ENCODE measurements at places on chromosomes 11 and 22.
A peak's percentile ranks its signal among the peaks of the same experiment; 100 is the strongest.

- no peak for DNase-seq
These were observed 606.8 kb downstream of the NTM start for GRCh38 chr11:131977231-131977630.

- no peak for DNase-seq
These were observed 83.4 kb downstream of the GALNT18 start for GRCh38 chr11:11538277-11538960.

- peak; percentile 60 for DNase-seq
These were observed 24.7 kb downstream of the GAL start for GRCh38 chr11:68709062-68709461.

DNA sequence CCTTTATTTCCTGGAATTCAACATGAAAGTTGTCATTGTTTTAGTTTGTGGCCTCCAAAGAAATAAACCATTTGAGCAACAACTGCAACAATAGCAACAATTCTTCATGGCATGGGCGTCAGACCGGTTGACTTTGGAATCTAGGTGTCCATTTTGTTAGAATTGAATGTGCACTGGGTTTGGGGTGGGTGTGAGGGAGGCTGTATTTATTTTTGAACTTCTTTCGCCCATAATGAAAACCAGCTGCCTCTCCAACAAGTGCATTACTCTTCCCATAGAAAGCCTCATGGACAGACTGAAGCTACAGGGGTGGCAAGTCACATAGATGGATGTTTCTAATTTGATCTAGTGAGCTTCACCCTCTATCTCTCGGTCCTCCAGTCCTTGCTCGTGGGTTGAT lies 85.4 kb downstream of the ADAMTS15 start:
- no peak for DNase-seq

DNA sequence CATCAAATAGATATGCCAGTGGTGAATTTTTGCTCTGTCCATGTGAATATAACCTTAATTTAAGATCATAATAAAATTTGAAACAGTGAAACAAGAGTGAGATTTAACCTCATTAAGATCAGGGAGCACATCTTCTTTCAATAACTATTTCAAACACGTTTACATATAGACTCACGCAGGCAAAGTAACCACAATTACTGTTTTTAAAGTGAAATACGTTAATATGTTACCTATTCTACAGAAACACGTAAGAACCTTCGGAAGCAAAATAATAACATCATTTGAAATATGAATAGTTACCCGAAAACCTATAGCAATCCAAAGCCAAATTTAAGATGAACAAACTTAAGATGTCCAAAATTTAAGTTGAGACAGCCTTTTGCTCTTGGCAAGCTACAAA lies 136.2 kb upstream of the ZC3H12C start:
- no peak for DNase-seq

DNA sequence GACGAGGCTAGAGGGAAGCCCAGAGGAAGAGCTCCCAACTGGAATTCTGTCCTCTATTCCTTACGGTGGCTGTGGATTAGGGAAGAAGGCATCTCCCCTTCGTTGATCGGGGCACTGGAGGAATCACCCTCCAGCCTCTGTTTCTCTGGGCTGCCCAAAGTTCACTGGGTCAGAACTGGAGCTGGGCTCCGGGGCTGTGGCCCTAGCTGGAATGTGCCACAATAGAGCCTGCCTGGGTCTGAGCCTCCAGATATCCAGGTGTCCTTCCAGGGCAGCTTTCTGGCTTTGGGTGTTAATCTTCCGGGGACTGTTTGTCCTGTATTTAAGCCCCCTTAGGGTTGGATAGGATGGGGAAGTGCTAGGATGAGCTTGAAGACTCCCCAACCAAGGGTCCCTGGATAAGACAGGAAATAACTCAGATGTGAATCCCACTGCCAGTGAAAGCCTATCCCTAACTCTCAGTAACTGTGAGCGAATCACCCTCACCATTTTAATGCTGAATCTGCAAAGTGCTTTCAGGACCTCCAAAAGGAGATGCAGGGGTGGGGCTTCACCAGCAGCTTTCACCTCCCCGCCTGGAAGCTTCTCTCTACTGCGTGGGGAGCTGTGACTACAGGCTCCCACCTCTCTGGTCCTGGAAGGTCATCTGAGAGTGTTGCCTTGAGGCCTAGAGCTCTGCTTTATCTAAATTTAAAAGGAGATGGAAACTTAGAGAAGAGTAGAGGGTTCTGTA lies 9.5 kb downstream of the YPEL4 start:
- DNase-seq = no peak

DNA sequence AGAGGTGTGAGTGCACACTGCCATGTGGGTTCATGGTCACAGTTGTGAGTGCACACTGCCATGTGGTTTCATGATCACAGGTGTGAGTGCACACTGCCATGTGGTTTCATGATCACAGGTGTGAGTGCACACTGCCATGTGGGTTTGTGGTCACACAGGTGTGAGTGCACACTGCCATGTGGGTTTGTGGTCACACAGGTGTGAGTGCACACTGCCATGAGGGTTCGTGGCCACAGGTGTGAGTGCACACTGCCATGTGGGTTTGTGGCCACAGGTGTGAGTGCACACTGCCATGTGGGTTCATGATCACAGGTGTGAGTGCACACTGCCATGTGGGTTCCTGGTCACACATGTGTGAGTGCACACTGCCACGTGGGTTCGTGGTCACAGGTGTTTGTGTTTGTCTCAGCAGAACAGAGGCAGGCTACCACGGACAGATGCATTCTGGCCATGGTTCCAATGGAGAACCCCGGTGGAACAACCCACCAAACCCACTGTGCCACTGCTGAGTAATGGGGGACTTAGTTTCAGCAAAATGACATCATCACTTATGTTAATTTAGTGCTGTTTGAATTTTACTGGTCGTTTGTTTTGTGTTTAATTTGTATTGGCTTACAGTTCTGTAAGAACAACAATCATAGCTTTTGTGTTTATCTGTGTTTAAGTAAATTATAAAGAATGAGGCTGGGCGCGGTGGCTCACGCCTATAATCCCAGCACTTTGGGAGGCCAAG lies 57.2 kb downstream of the RPS6KA4 start:
- no peak for DNase-seq

- peak; percentile 52 for DNase-seq
These were observed at the start of gene DMC1 for GRCh38 chr22:38569972-38570778. DMC1 (minus strand) TSS chr22:38570183; CDS start chr22:38568256, 1,927 bp downstream.

GRCh38 chr11:78586452-78587046 lies 11.9 kb upstream of the NARS2 start:
- peak; percentile 62 for DNase-seq

GRCh38 chr11:33207408-33207985 lies 46.2 kb upstream of the CSTF3 start:
- DNase-seq = peak; percentile 44

DNA sequence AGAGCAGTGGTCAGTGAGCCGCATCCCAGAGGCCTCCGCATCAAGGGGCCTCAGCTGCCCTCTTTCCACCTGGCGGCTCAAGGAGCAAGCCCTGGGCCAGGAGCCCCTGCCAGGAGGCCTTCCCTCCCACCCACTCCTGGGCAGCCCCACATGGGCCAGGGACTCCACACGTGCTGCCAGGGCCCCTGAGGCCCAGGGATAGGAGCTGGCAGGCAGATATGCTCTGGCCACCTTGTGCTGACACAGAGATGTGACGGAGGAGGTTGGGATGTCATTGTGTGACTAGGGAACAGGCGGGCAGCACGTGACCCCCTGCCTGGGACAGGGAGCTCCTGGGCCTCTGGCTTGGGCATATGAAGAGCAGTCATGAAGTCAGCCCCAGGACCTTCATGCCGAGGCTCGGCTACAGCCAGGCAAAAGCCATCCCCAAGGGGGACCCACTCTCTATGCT lies 77.9 kb downstream of the PIWIL3 start:
- DNase-seq = no peak
